Astrocyte (in vitro differentiated cells and primary cell): ENCODE measurements at places on chromosomes 6 and 20. TPM values are rescaled to one million over a fixed set of nuclear protein-coding genes. Genes with fewer than 3 reads are reported as not detected.

Gene HLA-DRB5
- not detected in 2 replicates for total RNA-seq

Gene GNMT
- total RNA-seq: 0.68 TPM in 1 of 2 replicates, not detected in the other

DNA sequence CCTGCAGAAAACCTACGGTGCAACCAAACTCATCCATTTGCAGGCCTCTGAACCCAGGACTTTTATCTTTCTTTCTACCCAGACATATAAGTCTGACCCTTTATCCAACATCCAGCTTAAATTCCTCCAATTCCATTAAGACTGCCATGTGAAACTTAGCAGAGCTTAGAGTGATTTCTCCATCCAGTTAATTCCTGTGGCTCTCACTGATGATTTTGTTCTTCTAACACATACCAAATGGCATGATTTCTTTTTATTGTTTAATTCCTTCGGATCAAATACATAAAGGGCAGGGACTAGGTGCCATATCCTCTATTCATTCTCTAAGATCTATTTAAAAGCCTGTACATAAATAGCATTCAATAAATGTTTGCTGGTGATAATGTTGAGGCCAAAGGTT, 92.9 kb downstream of the TASP1 start:
- DNase-seq: peak; percentile 15

Gene ANKEF1
- total RNA-seq: 2.6 and 3.4 TPM in 2 replicates

- no peak for DNase-seq
These were observed 15.9 kb upstream of the PCSK2 start for GRCh38 chr20:17210983-17211382.

DNA sequence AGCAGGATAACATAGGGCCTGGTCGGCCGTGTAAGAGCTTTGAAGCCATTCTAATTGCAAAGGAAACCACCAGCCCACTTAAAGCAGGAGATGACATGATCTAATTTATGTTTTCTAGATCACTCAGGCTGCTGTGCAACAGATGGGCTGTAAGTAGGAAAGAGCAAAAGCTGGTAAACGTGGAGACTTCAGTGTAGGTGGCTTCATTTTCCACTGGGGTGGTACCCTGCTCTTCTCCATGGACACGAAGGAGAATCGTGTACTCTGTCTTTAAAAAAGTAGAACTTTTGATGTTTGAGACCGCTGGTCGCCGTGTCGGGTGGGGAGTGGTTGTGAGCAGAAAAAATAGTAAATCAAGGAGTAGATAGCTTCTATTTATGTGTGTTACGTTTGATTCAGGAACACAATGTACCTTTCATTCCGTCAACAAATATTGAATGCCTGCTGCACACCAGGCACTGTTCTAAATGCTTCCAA, 6.4 kb downstream of the CASS4 start:
- no peak for DNase-seq

DNA sequence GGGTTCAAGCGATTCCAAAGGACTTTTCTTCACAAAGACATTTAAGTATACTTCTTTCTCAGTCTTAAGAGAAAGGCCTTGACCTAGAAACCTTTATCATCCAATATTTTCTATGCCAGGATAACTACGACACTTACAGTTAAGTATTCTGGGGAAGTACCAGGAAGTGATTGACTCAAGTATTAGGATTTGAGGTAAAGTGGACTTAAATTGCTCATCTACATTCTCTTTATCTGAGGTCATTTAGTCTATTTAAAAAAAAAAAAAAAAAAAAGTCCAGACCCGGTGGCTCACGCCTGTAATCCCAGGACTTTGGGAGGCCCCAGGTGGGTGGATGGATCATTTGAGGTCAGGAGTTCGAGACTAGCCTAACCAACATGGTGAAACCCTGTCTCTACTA, 114.7 kb downstream of the ZFAND3 start:
- peak; percentile 29 for DNase-seq

Gene NRSN1
- total RNA-seq: not detected in 2 replicates

DNA sequence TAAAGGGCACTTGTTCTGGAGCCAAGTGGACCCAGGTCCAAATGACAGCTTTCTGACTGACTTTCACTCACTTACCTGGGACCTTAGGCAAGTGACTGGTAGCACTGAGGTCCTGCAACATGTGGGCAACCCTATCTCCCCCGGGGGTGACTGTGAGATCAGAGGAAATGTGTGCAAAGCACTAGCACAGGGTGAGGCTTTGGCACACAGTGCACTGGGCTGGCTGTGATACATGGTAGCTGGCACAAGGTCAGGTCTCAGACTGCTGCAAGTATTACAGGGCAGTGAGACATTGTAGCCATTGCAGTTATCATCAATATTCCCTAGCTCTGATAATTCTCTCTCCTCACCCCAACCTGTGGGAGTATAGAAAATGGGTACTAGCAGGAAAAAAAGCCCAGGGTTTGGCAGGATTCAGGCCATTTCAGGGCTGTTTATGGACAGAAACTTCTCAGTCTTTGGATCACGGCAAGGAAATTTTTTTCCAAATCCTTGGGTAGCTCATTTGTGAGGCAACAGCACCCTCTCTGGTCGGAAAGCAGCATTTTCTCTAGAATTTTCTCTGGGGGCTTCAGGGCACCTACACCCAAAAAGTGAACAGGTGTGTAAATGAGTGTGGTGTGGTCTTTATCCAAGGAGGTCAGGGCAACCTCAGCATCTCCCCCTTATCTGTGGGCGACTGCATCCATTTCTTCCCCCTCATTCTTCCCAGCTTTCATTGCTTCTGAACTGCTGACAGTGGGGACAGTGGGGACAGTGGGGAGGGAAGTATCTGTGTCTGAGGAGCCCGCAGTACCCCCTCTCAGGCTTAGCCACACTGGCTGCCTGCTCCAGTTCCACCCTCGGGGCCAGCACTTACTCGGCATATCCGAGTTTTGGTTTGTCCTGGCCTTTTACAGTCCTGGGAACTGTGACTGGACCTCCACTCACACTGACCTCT, 148.7 kb upstream of the PHACTR3 start:
- DNase-seq: no peak

- DNase-seq: peak; percentile 71
These were observed 106.8 kb upstream of the SIRPG start for GRCh38 chr20:1764136-1765033.

Gene FOXC1
- total RNA-seq: 2.8 and 2.9 TPM in 2 replicates

GRCh38 chr20:6178537-6178936, 55.7 kb upstream of the FERMT1 start:
- peak; percentile 18 for DNase-seq

GRCh38 chr20:58753922-58754551, 61.4 kb downstream of the NPEPL1 start:
- DNase-seq: no peak

Gene RIPOR2
- total RNA-seq: 0.29 and 0.95 TPM in 2 replicates

- no peak for DNase-seq
These were observed 73.7 kb upstream of the ESR1 start for GRCh38 chr6:151733680-151734320.

- DNase-seq: peak; percentile 62
These were observed 196.6 kb downstream of the ESR1 start for GRCh38 chr6:152004036-152004566.

GRCh38 chr6:3329393-3330051, 70.8 kb downstream of the PSMG4 start:
- DNase-seq: no peak

DNA sequence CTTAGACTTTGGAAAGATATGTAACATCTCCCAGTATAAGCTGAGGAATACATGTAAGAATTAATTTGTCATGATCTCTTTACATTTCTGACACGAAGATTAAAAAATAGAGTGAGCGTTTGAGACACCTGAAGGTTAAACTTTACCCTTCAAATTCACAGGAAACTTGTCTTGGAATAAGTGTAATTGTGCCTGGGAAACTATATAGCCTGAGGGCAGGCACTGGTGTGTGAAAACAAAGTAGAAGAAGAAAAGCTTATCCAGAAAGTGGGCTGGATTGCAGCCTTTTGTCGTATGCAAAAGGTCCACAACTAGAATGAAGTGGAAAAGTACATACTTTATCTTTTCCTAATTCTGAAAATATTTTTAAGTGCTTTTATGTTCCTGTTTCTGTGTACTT, 275.7 kb upstream of the TCF21 start:
- DNase-seq: no peak

DNA sequence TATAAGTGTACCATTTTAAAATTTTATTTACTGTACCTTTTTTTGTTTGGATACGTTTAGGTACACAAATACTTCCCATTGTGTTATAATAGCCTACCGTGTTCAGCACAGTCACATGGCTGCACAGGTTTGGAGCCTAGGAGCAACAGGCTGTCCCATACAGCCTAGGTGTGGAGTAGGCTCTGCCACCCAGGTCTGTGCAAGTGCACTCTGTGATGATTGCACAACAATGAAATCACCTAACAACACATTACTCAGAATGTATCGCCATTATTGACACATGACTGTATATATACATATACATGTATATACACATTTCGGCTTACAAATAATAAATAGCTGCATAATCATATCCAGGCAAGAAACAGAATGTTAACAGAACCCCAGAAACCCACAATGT, 15.4 kb downstream of the SERAC1 start:
- no peak for DNase-seq

- DNase-seq: no peak
These were observed 24.7 kb downstream of the KCNK17 start for GRCh38 chr6:39289490-39289889.

Gene COL21A1
- 0.53 and 0.57 TPM in 2 replicates for total RNA-seq

Gene HCK
- total RNA-seq: 0.34 and 0.53 TPM in 2 replicates

Gene NHLRC1
- 0.29 TPM in 1 of 2 replicates, not detected in the other for total RNA-seq

GRCh38 chr20:47314647-47315338, 41.7 kb downstream of the ZMYND8 start:
- no peak for DNase-seq

- DNase-seq: no peak
These were observed 8.2 kb downstream of the LY86 start for GRCh38 chr6:6596529-6597328.

- peak; percentile 2 for DNase-seq
These were observed 1.3 kb downstream of the EPPIN start for GRCh38 chr20:45545754-45546453.

DNA sequence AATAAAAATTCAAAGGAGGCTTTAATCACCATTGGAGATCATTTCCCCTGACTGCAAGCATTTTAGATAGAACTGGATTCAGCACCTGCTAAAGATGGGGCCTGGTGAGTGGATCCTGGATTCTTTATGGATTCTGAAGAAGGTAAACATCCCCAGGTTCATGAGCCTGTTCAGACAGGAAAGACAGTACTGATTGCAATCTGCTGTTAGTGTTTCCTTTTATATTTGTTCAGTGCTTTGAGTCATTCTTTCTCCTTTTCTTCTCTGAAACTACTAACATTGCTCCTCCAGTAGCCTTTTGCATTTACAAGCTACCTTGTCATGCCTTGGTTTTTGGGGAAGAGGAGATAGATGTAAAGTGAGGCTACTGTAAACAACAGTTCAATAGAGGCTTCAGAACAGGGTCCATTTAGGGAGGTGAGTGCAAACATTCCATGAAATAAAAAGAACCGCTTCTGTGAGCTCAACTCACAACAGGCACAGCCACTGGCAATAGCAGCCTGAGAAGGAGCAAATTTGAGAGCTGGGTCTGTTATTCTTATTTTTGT, 66.4 kb upstream of the PRL start:
- no peak for DNase-seq

GRCh38 chr6:149379977-149380376, 20.1 kb upstream of the SUMO4 start:
- DNase-seq: no peak

Gene SCRT2
- total RNA-seq: not detected in 2 replicates

Gene CYP39A1
- 0.72 and 0.84 TPM in 2 replicates for total RNA-seq

GRCh38 chr6:11632795-11633511, 95.4 kb downstream of the TMEM170B start:
- DNase-seq: peak; percentile 87
